ENCODE measurements at places on chromosomes 13 and 19.

DNA sequence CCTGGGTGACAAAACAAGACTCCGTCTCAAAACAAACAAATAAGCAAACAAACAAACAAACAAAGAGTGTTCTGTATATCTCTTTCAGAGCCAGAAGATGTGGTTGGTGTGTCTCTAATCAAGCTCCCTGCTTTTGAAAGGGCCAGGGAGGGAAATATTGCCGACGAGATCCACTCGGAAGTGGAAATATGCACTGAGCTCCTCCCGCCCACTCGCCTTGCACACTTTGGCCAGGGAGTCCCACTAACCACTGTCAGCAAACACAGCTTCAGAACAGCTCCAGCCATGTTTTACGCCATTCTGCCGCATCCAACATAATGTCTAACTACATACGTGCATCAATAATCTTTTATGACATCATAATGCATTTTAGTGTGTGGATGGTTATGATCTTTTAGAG lies 155.5 kb upstream of the VSTM2B start:
- DNase-seq = no peak

GRCh38 chr19:14061081-14061749 lies 661 bp downstream of the PALM3 start:
- no peak for DNase-seq

DNA sequence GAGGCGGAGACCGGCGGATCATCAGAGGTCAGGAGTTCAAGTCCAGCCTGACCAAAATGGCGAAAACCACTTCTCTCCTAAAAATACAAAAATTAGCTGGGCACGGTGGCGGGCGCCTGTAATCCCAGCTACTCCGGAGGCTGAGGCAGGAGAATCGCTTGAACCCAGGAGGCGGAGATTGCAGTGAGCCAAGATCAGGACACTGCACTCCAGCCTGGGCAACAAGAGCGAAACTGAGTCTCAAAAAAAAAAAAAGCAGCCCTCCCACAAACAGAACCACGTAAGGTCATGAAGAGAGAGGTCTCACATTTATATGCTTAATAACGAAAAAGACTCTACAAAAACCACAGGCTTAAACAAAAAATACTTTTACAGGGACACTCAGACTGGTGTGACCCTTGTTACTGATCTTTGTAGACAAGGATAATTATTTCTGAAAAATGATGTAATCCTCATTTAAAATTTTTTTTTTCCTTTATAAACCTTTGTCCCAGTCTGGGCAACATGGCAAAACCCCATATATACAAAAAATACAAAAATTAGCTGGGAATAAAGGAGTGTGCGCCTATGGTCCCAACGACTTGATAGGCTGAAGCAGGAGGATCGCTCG lies 909 bp upstream of the ZNF77 start:
- DNase-seq = no peak

DNA sequence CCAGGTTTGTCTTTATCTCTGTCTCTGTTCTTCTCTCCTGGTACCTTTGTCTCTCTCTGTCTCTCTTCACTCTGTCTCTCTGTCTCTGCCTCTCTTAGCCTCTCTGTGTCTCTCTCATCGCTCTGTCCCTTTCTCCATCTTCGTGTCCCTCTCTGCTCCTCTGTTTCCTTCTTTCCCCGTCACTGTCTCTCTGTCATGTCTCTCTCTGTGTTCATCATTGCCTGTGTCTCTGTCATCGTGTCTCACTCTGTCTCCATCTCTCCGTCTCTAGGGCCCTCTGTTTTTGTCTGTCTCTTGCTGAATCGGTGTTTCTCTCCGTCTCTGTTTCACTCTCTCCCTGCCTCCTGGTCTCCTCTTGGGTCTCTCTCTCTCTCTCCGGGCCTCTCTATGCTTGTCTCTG lies 2.9 kb upstream of the KCNN4 start:
- DNase-seq = no peak

DNA sequence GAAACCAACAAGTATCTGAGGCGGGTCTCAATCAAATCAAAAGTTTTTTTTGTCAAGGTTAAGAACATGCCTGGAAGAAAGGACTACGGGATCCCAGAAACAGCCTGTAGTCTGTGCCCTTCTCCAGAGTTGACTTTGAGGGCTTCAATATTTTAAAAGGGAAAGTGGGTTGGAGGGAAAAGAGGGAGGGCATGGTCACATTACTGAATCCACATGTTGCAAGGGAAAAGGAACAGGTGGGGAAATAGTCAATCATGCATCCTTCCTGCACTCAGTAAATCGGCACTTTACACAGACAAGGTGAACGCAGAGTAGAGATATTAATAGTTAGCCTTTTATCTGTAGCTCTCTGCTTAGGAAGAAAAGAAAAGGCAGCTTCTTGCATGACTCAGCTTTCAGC lies 808.5 kb downstream of the UQCRFS1 start:
- DNase-seq = no peak

GRCh38 chr13:110442930-110443621 lies 118.4 kb downstream of the RAB20 start:
- DNase-seq = no peak

GRCh38 chr19:17503240-17503639 lies 8.2 kb upstream of the PGLS start:
- no peak for DNase-seq

DNA sequence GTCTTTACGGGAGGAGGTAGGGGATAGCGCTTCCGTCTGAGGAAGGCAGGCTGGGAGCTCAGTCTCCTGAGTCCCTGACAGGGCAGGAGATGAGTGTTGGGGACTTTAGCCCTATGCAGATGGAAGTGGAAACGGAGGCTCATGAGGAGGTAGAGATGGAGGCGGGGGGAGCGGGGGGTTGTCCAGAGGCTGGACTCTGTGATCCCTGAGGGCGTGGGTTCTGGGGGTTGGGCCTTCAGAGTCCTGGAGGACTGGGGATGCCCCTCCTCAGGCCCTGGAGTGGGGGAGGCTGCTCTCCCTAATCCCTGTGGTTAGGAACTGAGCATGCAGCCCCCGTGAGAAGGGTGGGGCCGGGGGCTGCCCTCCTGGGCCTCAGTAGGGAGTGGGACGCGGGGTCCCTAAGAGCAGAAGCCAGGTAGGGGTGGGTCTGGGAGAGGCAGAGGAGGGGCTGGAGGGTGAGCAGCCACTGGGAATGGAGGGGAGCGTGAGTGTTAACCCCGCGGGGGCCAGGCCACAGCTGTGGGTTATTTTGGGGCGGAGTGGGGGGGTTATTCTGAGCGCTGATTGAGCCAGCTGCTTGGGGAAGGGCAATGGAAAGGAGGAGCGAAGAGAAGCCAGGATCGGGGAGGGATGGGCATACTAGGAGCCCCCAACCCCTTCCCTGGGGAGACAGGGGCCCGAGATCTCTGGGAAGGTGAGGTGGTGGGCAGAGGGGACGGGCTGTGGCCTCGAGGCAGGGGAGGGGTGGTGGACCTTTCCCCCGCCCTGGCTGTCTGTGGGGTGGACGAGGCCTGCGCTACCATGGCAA lies 2.8 kb downstream of the GRIN2D start:
- no peak for DNase-seq

DNA sequence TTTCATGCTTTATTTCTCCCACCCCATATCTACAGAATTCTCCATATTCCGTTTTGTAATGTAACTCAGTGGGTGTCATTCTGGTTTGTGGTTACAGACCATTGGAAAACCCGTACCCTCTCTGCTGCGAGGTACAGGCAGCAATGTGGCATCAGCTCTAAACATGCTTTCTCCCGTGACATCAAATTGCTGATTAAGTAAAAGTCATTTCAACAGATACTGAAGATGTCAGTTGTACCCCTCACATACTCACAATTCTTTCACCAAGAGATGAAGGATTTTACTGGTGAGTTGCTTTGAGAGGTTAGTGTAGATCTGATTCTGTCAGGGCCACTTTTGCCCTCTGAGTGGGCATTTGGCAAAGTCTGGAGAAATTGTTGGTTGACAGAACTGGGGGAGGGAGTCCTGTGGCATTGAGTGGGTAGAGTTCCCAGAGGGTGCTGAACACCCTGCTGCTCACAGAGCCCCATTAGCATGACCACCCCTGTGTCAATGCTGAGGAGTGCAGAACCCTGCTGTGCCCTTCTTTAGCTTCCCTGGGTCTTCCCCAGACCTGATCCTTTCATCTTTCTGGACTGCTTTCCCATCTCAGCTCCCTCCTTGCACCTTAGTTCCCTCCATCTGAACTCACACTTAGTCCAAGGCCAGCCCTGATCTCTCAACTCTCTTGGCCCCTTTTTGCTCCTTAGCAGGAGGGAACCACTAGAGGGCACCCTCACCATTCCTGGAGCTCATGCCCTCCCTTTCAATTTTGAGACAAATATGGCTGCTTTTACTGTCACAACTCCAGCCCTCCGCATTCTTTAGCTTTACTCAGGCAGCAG lies 39.9 kb upstream of the CEACAM8 start:
- peak; percentile 33 for DNase-seq

- DNase-seq = no peak
Measured at GRCh38 chr19:23766951-23767350, 8.3 kb upstream of the ZNF681 start.

Measured in NCI-H2029 treated with DMSO at 0.1 percent for 48 hours (cell line).